ENCODE measurements at places on chromosomes 1 and 21.
A peak's percentile ranks its signal among the peaks of the same experiment; 100 is the strongest.

DNA sequence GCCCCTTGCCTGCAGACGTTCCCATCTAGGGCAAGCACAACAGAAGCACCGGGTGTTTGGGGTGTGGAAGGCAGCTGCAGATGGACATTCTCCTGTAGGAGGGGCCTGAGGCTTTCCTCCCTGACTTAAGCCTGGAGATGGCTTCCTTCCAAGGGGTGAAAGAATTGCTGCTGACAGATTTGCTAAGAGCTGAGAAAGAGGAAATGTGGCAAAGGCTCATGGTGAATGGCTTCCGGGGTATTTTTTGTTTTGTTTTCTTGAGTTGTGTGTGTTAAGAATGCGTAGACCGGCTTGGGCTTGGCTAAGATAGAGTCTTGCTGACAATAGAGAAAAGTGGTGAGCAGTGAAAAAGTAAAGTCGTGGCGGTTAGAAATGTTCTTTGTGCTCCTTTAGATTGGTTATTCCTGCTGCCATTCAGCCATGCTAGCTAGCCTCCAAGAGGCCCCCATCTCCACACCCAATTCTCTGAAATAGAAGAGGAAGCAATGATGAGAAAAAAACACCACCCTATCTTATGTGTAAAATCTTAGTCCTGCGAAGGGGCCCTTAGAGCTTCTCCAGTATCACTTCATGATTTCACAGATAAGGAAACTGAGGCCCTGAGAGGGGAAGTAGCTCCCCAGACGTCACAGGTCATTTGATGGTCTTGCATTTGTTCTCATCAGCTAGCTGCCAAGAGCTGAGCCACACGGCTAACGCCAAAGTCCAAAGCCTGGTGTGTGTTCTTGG is 36.9 kb downstream of the EIF2D start:
- no peak for DNase-seq

GRCh38 chr1:84433258-84434080 is 35.2 kb downstream of the DNASE2B start:
- DNase-seq = peak; percentile 23

- no peak for DNase-seq
These were observed 6.0 kb downstream of the GLIS1 start for GRCh38 chr1:53732912-53733317.

DNA sequence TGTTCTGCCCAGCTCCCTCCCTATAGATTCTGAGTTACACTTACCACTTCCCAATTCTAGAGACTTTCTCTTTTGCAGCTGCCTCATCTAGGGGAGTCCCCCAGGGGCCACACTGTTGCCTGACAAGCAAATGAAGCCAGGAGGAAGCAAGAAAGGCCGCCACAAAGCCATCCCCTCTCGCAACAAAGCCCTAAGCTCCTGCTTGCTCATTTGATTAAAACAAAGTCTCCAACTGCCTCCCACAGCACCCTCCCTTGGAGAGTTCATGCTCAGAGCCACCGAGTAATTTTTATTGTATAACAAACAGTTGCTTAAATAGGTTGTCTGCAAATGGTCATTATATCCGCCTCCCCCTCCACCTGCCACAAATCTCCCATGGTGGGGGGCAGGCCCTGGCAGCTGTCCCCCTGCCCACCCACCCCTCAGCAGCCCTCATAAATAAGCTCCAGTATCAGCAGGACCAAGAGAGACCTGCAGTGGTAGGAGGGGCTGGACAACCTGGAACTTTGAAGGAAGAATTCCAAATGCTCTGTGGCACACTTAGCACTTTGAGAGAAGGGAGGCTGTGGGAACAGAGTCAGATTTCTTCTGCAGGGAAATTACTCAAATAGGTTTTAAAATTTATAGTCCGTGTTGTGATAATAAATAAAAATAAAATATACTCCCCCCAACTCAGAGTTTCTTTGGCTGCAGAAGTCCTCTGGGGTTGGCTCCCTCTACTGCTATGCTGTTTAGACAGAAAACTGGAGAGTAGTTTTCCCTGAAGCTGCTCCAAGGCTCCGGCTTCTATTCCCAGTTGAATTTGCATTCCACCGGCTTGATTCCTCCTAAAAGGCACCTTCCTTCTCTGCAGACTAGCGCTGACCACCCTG is 237.5 kb downstream of the TTLL7 start:
- no peak for DNase-seq

- DNase-seq = no peak
These were observed 629 bp downstream of the CTNNBIP1 start for GRCh38 chr1:9909234-9910046.

DNA sequence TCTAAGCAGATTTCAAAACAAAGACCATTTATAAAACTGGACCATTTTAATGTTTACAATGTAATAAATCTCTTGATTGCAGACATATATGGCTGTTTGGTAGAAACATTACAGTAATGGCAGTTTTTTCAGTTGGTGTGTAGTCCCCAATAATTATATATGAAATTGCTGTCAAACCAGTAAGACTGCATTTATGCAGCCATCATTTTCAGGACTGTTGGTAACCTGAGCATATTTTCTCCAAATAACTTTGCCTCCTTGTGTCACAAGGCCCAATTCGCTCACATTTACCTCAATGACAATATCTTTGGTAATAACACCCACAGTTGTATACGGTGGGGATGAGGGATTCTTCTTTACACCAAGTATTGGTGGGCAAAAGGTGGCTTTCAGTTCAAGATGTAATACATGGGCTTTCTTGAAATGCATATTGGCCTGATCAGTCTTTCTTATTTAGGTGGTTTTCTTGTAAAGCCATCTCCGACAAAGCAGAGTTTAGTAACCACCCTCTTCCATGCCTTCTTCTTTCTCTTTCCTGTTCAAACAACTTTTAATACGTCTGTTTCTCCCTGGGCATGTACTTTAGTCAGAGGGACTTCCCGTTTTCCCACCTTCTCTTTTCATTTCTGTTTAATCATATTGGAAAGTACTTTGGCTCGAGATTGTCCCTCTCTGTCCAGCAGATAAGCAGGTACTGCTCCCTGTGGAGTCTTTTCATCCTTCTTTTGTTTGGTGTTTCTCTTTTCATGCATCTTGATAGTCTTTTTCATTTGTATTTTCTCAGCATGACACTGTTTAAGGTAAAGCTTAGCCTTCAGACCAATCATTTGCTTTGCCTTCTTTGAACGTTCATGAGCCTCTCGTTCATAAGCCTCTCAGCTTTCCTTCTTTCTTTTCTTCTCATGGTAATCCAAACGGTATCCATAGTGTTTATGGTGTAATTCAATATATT is 30.4 kb downstream of the ATP2B4 start:
- DNase-seq = no peak

- no peak for DNase-seq
These were observed 11.5 kb upstream of the GJA8 start for GRCh38 chr1:147891088-147891487.

DNA sequence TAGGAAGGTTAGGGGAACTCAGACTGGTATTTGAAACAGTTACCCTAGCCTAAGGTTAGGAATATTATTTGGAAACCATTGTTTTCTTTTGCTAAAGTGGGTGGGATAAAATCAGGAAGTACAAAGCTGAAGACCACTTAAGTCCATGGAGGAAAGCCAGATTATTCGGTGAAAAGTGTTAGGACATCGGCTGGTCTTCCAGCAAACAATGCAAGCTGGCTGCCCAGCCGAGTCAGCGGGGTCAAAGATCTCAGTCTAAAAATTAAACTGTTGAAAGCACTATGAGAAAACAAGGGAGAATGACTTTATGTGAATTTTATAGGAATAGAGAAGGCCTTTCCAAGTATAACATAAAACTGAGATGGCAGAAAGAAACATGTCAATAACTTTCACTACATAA is 231.7 kb downstream of the KCNJ6 start:
- no peak for DNase-seq

- DNase-seq = no peak
These were observed 5.9 kb upstream of the SLC6A9 start for GRCh38 chr1:44037154-44037553.

GRCh38 chr1:103180660-103181059 is 72.3 kb upstream of the COL11A1 start:
- no peak for DNase-seq

DNA sequence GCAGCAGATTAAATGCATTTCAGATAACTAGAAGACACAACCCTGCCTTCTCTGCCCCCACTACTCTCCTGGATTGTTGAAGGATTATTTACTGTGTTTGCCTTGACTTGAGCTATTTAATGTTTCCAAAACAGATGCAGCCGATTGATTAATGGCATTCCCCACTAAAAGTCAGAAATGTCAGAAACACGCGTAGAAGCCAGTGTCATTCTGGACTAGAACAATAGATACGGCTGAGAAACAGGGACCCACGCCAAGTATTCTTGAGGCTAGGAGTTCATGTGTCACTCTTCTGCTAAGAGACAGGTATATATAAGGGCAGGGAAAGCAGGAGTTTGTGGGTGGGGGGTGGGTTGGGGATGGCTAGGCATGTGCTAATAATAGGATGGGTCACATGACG is 366.7 kb upstream of the PROX1 start:
- no peak for DNase-seq

- no peak for DNase-seq
These were observed 5.8 kb upstream of the LAMC2 start for GRCh38 chr1:183180218-183180617.

DNA sequence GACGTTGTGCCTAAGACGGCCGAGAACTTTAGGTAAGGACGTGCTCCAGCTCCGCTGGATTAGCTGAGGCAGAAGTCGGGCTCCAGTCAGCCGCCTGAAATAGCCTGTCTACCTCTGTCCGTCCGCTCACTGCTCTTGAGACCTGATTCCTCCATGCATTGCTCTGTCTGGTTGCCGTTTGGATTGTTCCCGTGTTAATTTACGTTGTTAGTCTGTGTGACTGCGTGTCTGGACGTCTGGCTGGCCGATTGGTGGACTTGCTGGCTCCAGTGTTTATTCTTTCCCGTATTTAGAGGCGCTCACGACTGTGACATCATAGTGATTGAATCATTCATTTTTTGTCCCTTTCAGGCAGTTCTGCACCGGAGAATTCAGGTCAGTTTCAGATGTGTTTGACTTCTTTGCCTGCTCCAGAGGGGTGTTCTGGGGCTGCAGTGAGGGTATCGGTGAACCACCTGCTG is 684 bp downstream of the PPIH start:
- DNase-seq = no peak

- DNase-seq = no peak
These were observed 122.9 kb upstream of the DAB1 start for GRCh38 chr1:57546549-57547330.

GRCh38 chr1:12552951-12553921 is 64.8 kb downstream of the DHRS3 start:
- DNase-seq = no peak

GRCh38 chr1:69499203-69499803 is 68.4 kb upstream of the LRRC7 start:
- no peak for DNase-seq

DNA sequence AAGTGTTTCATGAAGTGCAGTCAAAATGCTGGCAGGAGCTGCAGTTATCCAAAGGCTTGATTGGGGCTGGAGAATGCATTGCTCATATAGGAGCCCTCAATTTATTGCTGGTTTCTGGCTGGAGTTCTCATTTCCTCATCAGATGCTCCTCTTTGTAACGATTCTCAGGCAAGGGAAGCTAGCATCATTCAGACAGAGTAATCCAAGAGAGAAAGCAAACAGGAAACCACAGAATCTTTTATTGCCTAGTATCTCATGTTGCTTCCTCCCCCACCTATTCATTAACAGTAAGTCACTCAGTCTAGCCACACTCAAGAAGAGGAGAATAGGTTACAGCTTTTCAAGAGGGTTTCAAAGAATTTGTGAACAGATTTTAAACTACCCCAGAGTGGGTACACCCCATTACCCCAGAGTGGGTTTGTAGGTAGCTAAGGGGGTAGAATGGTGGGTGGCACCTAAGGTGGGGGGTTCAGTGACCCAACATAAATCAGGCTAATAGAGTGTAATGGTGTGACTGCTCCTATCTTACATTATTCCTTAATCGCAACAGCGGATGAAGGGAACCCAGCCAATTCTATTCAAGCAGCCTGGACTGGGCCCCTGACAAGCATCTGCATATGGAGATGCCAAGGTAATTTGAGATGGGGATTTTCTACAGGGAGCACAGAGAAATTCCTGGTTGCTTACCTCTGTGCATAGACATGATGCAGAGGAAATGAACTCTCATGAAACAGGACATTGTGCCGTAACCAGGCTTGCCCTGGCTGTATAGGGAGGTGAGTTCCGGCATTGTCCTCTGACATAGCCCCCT is 67.1 kb downstream of the KCNJ15 start:
- DNase-seq = no peak

GRCh38 chr1:151815716-151816327 is 10.6 kb upstream of the LINGO4 start:
- no peak for DNase-seq

- DNase-seq = no peak
These were observed 11.5 kb upstream of the LYST start for GRCh38 chr1:235878082-235878811.

- peak; percentile 92 for DNase-seq
These were observed at the start of gene GPR3 for GRCh38 chr1:27392096-27392777. Gene GPR3 (plus strand): TSS chr1:27392622. CDS start chr1:27393799, 1,177 bp downstream.

DNA sequence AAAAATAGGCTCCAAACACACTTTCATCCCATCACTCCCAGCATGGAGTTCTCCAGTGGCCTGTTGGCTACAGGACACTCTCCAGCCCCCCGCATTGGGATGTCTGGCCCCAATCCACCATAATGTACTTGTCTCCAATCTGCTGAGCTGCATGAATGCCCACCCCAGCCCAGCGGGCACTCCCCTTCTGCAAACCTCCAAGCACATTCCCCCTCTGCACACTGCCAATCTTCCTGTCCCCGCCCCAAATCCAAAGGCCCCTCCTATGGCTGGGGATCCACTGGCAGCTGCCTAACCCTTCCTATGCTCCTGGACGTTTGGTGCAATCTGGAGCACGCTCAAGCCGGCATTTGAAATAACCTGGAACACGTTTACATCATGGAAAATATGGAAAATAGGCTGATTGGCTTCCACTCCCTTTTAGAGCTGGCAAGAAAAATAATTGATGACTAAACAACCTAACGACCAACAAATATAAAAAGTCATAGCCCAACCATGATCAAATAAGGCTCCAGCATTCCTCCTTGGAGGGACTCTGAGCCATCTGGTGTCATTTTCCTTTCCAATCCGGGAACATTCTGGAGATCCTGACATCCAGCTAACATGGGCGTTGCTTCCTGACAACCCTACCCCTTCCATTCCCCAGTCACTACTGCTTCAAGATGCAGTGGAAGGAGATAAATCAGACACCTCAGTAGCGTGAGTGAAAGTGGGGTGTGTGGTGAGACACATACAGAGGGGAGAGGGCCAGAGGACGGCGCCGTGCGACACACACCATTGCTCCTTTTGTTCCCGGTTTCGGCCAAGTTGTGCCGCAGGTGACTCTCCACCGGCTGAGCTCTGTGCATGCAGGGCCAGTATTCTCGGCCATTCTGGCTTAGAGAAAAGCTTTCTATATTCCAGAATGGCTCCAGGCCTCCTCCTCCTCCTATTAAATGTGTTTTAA is 41.6 kb downstream of the PDE9A start:
- no peak for DNase-seq

- no peak for DNase-seq
These were observed 851.2 kb upstream of the ADAMTS5 start for GRCh38 chr21:27817902-27818623.

- no peak for DNase-seq
These were observed 33.8 kb downstream of the THAP3 start for GRCh38 chr1:6658359-6659060.

GRCh38 chr1:40640314-40641076 is 25.0 kb downstream of the RIMS3 start:
- no peak for DNase-seq

- no peak for DNase-seq
These were observed 24.5 kb upstream of the TSPAN2 start for GRCh38 chr1:115113766-115114165.

- no peak for DNase-seq
These were observed 50.9 kb downstream of the TARBP1 start for GRCh38 chr1:234427950-234428646.

Measured in stimulated activated CD4-positive, alpha-beta T cell treated with anti-CD3 and anti-CD28 coated beads, Interleukin-2, amount 100 ng/mL, for 4 hours (primary cell).